Stimulated activated CD4-positive, alpha-beta T cell treated with anti-CD3 and anti-CD28 coated beads, Interleukin-1b, Interleukin-23, amount 100 ng/mL, for 4 hours (primary cell): ENCODE measurements at places on chromosomes 7 and 10.

DNA sequence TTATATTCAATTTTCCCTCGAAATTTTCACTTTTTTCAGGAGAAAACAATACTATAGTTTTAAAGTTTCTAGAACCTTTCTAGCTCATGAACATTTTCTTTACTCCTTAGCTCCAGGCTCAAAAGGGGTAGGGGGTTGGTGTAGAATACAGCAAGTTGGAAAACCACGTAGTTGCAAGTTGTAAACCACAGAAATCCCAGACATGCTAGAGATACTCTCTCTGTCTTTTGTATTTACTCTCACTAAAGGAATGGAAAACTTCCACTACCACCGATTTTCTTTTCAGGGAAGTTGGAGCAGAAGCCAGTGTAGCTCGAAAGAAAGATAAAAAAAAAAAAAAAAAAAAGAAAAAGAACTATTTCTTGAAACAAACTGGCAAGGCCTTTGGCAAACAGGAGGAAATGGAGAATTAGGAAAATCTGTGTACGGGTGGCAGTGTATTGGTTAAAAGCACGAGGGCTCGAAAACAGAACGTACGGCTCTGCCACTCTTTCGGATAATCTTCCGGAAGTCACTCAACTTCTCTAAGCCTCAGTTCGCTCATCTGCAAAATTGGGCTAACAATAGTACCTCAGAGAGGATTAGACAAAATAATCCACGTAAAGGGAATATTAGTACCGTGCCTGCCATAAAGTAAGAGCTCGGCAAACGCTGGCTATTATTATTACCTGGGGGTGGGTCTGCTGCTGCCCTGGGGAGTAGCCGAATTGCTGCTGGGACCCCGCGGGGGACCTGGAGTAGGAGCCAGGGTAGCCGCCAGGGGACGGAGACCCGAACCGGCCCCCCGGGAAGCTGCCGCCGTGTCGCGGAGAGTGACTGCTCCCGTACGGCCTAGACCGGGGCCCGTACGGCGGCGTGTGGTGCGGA, 628 bp downstream of the MPLKIP start:
- peak; percentile 4 for DNase-seq

- DNase-seq: no peak
These were observed 819.1 kb downstream of the GRID1 start for GRCh38 chr10:85547460-85548023.

DNA sequence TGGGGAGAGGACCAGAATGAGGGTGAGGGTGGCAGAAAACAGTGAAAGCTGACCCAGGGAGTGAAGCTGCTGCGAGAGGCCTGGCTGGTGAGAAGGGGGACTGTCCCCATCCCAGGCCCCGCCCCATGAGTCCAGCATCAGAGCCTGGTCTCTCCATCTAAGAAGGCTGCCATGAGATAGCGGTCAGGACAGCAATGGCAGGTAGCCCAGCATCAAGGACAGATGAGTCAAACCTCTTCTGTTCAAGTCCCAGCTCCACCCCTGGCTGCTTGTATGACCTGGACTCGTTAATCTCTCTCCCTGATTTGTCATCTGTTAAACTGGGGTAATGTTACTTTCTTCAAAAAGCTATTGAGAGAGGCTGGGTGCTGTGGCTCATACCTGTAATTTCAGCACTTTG, 22.2 kb downstream of the GPNMB start:
- DNase-seq: no peak

- DNase-seq: no peak
These were observed 10.0 kb upstream of the MEST start for GRCh38 chr7:130481898-130482297.

DNA sequence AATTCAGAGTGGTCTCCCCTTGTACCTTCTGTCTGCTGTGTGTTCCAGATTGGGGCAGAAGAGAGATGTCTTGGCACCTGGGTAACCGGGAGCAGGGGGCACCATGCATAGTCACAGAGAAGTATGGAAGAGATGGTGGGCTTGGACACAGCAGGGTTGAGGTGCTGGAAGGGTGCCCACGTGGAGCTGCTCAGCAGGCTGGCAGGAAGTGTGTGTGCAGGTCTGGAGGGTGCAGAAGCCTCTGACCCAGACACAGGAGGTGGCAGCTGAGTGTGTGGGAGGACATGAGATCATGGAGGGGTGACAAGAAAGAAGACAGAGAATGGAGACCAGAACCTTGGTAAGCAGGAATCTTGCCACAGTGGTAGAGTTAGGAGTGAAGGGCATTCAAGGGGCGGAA, 42.3 kb upstream of the DUSP5 start:
- DNase-seq: peak; percentile 26

DNA sequence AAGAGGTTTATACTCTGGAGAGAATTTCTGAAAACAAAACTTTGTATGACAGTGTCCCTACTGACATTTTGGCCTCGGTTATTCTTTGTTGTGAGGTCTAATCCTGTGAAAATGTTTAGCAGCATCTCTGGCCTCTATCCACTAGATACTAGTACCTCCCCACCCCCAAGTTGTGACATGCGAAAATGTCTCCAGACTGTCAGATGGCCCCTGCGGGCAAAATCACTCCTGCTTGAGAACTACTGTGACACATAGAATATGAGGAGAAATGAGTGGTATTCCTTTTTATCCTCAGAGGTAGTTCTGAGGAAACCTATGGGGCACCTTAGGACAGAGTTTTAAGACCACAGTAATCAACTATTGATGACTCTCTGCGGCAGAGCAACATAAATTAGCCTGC, 315.3 kb upstream of the HGF start:
- DNase-seq: no peak

- no peak for DNase-seq
These were observed 9.8 kb downstream of the MAPK8 start for GRCh38 chr10:48316236-48316635.

DNA sequence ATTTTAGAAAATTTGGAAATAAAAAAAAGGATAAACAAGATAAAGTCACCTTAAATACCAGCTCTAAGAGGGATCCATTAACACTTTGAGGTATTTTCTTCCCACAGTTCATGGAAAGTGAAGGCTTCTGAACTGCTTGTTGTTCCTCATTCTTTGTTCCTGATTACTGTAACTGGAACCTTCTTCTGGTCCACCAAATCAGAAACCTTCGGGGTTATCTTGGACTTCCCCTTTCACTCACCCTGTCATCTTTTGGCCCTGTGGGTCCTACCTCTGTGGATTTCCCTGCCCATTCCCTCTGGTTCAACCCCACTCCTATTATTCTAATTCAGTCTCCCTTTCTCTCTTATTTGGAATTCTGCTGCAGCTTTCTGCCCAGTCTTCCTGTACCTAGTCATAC, 116.5 kb upstream of the PRPS1L1 start:
- no peak for DNase-seq

GRCh38 chr10:69636626-69637605, 6.9 kb downstream of the FAM241B start:
- no peak for DNase-seq

DNA sequence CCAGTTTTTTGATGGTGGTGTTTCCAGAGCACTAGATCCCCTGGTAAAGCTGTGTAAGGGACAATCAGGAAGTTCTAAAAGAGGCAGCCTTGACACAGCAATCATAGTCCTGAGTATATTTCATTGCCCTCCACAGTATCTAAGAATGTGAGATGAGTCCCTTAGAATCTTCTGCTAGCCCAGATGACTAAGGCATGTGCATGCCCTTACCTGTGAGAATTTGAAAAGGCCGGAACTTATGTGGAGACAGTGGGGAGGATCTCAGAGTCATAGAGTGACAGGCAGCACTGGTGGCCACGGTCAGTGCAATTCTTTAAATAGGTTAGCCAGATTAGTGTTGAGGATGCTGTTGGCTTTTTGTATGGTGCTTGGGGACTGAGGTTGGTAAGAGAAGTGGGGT, 361.4 kb upstream of the VSTM2A start:
- DNase-seq: no peak

- no peak for DNase-seq
These were observed 10.7 kb downstream of the PTF1A start for GRCh38 chr10:23202779-23203178.

DNA sequence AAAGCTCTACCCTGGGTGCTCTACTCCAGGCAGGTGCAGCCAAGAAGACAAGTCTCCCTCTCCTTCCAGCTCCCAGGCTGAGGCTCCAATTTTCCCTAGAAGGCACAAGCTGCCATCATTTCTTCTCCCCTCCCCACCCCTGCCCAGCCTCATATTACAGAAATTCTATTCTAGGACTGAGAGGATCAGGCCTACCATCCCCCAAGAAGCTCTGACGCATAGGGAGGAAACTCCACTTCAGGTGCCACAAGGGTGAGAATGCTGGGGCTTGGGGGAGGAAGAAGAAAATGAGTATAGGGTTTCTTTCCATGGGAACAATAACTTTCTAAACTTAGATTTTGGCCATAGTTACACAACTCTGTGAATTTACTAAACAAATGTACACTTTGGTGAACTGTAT, 35.3 kb downstream of the FEZF1 start:
- no peak for DNase-seq

DNA sequence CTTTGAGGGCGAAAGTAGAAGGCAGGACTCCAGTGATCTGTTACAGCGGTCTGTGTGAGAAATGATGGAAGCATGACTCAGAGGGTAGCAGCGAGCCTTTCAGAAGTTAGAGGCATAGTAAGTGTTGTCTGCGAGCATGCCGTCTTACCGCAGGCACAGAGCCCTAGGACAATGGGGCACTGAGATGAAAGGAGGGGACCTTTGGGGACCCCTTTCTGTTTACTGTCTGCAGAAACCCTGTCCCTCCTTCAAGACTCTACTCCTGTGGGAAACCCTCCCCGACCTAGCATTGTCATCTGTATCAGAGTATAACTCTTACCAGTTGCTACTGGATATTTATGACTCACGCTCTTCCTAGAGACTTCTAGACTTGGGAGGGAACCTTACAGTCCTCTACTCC, 87.2 kb upstream of the AGK start:
- DNase-seq: no peak

- DNase-seq: no peak
These were observed 36.9 kb downstream of the CAPZA2 start for GRCh38 chr7:116899308-116899707.

GRCh38 chr10:110411047-110411410, 86.7 kb upstream of the DUSP5 start:
- DNase-seq: no peak

DNA sequence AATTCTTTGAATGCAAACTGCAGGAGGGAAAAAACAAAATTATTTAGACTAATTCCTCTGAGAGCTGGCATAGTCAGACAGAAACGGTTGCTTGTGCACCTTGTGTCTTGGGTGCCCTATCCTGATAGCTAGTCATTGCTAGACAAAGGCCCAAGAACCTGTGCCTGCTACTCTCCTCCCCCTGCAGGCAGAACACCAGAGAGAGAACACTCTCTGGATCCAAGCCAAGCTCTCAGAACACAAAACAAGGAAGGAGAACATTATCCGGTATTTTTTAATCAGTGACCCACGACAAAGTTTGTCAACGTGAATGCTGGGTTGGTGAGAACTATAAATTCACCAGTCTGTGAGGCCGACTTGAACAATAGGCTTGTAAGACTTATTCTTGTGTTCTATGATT, 18.8 kb upstream of the PPP1R9A start:
- DNase-seq: no peak

GRCh38 chr10:92291921-92292845, 1.2 kb downstream of the MARCHF5 start:
- DNase-seq: no peak

DNA sequence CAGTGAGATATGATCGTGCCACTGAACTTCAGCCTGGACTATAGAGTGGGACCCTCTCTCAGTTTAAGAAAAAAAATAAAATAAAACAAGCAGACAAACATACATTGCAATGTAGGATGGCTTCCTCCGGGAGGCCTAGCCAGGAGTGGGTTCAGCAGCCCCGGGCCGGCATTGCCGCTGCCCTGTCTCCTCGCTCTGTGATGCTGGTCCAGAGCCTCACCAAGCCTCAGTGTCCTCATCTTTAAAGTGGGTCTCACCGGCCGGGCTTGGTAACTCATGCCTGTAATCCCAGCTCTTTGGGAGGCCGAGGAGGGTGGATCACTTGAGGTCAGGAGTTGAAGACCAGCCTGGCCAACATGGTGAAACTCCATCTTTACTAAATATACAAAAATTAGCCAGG, 71.6 kb downstream of the PTPRE start:
- no peak for DNase-seq

DNA sequence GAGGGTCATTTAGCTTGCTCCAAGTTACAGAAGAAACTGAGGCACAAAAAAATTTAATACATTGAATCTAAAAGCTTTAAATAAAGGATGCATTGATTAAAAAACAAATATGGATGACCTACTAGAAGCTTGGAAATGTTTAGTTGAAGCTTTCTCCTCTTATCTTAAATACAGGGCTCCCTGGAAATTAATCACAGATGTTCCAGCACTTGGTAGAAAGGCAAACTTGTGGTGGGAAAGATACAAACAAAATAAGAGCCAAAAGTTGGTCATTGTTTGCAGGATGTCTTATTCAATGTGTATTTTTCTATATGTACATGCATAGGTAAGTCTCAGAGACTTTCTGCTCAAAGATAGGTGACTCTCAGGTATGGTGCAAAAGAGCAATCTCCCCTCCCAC, 40.7 kb upstream of the LYZL1 start:
- no peak for DNase-seq

GRCh38 chr7:152081088-152081487, 55.6 kb downstream of the GALNT11 start:
- no peak for DNase-seq

- DNase-seq: no peak
These were observed 58.3 kb downstream of the IKZF1 start for GRCh38 chr7:50362712-50363282.

DNA sequence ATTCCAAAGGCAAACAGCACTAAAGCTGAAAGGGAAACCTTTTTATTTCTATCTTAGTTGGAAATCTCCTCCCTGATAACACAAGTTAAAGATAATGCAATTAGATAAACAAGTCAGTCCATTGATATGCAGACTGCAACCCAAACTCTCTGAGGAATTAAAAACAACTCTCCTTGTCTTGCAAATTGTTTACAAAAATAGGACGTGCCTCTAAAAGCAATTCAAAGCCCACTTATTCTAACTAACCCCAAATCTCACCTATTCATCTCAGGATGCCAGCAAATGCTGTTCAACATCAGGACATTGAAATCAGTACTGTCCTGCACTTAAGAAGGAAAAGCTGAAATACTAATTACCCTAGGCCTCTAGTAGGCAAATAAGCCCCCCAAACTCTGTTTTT, 12.8 kb downstream of the SHTN1 start:
- DNase-seq: no peak

GRCh38 chr10:122387572-122387971, 13.1 kb downstream of the PLEKHA1 start:
- DNase-seq: no peak
